ENCODE measurements at places on chromosomes 5 and 9.

DNA sequence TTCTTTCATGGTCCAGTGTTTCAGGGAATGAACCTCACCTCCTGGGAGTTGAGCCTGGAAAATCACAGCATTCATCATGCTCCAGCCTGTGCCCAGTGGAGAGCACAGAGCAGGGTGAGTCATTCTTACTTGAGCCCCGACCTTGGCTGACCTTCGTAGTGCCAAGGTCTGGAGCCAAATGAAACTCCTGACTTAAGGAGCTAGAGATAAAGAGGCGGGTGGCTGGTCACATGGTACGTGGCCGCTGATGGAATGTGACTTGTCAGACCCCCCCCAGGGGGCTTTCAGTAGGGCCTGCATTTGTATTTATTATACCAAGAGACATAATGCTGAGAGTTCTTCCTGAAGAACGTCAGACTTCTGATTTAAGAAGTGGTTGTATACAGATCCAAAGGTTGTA lies 15.0 kb upstream of the PIP5K1B start:
- DNase-seq, result no peak

DNA sequence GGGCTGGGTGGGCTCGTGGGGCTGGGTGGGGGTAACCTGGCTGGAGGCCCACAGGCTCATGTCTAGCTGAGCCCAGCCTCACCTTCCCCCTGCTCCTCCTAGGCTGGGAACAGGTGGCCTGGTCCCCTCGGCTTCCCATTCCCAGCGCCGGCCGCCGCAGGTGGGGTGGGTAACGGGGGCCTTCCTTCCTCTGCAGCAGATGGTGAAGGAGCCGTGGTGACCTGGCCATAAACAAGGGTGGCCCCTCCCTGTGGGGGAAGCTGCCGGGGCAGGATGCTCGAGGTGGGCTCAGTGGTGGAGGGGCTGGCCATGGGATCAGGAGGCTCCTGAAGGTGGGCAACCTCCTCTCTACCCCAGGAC lies 41.0 kb upstream of the EGFL7 start:
- no peak for DNase-seq

DNA sequence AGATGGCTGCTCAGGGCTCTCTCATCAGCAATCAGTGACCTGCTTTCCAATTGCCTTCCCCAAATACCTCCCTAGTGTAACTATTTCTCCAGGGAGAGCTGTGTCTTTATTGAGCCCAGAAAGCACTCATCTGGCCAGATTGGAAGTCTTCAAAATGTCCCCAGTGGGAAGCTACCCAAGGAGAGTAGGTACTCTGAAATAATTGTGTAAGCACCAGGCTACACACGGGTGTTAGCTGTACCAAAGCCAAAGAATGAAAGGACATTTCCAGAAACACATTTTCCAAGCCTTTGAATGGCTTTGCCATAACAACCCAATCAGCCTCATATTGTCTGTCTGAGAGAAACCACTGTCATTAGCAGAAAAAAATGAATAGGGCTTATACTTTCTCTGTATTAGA lies 318.8 kb downstream of the FAM170A start:
- no peak for DNase-seq

GRCh38 chr9:133369933-133370332 lies 5.9 kb downstream of the SURF4 start:
- DNase-seq, result no peak

DNA sequence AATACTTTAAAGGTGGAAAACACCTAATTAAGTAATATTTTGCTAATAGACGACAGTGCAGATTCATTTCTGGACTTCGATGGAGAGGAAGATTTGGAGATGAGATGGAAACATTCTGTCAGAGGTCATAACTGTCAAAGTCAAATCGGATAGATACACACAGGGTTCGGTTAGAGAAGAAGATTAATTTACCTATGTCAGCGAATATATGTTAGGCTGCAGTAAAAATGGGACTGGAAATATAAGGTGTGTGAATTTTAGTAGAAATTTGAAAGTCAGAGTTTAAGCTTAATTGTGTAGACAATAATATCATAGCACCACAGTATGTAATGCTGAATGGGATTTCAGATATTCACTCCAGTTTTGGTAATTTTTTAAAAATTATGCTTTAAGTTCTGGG lies 1020.3 kb upstream of the ACO1 start:
- no peak for DNase-seq

- DNase-seq, result no peak
Measured at GRCh38 chr5:57447658-57448057, 35.0 kb downstream of the ACTBL2 start.

DNA sequence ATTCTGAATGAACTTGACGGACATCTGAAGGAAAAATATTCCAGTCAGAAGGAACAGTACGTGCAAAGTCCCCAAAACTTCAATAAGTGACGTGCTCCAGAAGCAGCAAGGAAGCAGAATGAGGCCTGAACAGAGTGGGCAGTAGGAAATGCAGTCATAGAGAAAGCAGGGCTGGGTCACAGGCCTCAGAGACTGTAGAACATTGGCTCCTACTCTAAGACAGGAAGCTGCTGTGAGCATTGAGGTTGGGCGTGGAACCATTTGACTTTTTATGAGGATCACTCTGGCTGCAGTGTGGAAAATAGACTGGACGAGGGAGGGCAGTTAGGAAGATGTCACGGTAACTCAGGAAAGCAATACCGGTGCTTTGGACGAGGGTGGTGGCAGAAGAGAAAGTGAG lies 64.0 kb downstream of the DOCK8 start:
- DNase-seq, result no peak

All from NCI-H345 (cell line).